Posterior vena cava (tissue), 2 donors: ENCODE measurements at places on chromosomes 4 and X.
A peak's percentile ranks its signal among the peaks of the same experiment; 100 is the strongest.

GRCh38 chr4:1009542-1010394 is 1.7 kb upstream of the FGFRL1 start:
- DNase-seq, result peak; percentile 90

DNA sequence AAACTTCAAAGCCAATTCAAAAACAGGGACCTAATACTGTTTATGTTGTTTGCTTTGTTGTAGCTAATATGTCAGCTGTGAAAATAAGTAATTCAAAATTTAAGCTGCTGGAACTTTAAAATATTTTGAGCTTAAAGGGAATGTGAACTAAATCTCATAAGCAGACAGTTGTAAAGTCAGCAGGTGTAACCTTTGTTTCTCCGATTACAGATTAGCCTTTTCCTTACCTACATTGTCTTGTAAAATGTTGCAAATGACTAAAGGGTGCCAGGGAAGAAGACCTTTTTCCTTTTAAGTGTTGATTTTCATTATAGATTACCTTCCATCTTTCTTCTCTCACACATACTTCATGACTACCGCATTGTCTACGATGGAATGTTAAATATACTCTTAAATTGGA is 405.1 kb downstream of the KCNIP4 start:
- DNase-seq, result no peak

DNA sequence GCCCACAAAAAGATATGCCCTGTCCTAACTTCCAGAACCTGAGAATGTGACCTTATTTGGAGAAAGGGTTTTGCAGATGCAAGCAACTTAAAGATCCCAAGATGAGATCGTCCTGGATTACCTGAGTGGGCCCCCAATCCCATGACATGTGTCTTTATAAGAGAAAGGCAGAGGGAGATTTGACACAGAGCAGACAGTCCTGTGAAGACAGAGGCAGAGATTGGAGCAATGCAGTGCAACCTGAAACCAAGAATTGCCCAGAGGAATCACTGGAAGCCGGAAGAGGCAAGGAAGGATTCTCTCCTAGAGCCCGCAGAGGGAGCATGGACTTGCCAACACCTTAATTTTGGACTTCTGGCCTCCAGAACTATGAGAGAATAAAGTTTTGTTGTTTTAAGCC is 171.5 kb downstream of the SMIM20 start:
- DNase-seq, result no peak

DNA sequence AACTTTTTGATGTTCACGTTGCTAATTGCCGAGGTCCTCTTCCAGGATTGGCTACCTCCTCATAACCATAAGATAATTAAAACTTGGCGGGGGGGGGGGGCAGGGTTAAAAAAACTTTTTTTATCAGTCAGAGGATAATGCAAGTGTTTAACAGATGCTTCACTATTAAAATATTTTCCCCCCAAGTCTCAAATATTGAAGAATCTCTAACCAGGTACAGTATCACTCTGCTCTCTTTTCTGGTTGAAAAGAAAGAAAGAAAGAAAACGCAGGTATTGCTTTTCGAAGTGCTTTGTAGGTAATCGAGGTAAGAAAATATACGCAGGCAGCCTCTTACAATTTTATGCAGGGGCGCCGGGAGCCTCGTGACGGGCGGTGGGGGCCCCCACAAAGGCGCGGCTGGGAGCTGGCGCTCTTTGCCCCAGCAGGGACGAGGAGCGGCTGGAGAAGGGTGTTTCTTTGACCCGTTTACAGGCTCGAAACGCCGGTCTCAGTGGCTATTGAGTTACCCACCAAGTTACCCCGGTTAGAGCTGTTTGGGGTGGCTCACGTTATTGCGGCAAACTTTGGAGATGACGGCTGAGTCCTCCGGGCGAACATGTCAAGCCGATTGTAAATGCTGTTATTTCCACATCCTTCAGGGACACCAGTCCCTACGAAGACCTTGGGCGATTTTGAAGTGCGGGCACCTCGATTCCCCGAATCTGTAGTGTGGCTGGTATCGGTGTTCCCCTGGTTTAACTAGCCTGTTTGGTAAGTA is 477 bp upstream of the HAND2 start:
- no peak for DNase-seq

DNA sequence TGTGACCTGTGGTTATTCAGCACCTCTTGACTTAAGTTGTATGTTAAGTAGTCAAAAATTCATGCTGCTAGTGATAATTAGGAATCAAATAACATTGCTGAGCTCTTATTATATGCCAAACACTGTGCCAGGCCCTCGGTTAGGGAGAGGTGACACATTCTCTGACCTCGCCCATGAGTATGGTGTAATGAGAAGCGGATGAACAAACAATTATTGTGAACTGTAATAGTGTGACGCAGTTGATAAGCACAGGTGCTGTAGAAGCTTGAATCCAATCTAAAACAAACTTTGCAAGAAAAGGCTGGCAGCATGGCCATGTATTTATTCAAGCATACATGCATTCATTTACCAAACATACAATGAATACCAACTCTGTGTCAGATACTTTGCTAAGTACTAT is 303.5 kb upstream of the HS3ST1 start:
- DNase-seq, result no peak

DNA sequence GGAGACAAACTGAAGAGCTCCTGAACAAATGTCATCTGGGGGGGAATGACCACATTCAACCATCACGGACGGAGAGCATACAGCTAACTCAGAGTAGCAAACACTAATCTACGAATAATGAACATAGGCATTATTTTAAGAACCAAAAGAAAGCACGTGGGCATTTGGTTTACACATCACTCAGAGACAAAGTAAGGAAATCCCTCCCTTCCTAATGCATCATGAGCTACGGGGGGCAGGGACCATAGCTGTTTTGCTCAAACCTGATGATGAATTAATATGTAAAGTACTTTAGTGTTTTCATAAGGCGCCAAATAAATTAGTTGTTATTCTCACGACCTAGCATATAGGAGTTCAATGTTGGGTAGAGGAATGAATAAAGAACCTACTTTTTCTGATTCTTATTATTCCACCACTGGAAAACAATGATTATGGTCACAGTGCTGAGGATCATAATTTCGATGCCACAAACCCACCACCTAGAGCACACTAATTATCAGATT is 11.7 kb upstream of the TMEM156 start:
- no peak for DNase-seq

DNA sequence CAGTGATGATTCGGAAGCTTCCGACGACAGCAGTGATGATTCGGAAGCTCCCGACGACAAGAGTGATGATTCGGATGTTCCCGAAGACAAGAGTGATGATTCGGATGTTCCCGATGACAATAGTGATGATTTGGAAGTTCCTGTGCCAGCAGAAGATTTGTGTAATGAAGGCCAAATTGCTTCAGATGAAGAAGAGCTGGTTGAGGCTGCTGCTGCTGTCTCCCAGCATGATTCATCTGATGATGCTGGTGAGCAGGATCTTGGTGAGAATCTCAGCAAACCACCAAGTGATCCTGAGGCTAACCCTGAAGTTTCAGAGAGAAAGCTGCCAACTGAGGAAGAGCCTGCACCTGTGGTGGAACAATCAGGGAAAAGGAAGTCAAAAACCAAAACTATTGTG is 14.2 kb downstream of the CXCR3 start:
- DNase-seq, result peak; percentile 20

GRCh38 chr4:8586671-8587468 is 5.7 kb upstream of the CPZ start:
- DNase-seq, result peak; percentile 73

DNA sequence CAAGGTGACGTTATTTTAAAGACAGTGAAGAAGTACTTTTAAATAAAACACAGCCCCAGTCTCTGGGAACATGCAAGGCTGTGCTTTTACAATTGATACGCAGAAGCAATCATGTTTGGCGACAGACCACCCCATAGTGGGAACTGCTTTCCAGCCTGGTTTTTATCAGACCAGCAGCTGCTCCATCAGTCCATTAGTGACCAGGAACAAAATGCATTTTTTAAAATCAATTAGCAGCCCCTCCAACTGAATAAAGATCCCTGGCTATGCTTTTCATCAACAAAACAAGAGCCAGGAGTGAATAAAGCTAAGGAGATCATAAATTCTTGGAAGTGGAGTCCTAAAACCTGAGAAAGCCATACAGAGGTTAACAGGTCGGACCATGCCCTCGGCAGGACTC is 153.0 kb upstream of the TENM3 start:
- DNase-seq, result no peak

GRCh38 chr4:38678078-38678477 is 14.1 kb downstream of the KLF3 start:
- DNase-seq, result no peak

DNA sequence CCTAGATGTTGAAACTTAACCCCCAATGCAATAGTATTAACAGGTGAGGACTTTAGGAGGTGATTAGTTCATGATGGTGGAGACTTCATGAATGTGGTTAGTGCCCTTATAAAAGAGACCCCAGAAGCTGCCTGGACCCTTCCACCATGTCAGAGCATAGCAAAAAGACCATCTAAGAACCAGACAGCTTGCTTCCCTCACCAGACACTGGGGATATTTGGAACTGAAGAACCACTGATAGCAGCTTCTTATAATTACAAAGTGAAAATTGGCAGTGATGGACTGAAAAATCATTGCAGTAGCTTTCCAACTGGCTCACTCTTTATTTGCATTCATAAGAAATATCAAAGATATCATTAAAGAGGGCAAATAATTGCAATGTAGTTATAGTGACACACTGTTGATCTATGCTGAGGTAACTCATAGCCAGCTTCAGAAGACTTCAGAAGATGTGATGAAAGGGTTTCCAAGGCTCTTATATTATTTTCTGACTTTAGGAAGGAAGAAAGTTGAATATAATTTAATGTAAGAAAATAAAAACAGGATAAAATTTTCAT is 5.8 kb downstream of the RASSF6 start:
- DNase-seq, result no peak

GRCh38 chr4:75229806-75230570 is 284.2 kb downstream of the RCHY1 start:
- DNase-seq, result no peak

DNA sequence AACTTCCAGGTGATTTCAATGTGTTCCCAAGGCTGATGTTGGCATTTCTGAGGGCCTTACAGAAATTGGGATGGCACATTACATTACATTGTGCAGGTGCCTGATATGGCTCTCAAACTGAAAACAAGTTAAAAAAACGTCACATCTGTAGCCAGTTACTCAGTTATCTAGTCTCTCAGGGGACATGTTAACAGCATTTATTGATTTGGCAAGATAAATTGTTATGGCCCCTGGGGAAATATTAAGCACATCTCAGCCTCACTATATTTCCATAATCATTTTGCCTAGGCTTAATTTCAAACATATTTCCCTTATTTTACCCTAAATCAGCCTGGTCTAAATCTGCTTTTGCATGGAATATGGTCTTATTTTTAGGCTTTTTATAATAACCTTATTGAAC is 290.0 kb downstream of the IL15 start:
- DNase-seq, result no peak

DNA sequence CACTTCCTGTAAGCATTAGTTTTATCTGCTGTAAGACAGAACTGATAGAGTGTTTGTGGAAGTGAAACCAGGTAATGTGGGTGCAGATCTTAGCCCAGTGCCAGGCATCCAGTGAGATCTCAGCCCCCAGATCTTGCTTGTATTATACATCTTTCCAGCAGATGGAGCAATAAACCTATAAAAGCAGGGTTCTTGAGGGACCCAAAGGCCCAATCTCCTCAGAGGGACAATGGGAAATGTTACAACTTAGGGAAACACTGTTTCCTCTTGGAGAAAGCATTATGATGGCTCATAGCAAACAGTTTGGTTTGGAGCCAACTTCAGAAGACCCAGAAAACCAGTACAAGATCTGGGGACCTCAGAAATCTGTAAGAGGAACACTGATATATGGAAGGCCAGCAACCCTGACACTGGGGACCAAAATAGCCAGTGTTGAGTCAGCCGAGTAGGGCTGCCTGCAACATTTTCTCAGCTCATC is 206.3 kb downstream of the SLC7A11 start:
- DNase-seq, result peak; percentile 25

- DNase-seq, result peak; percentile 78
These were observed 216.1 kb upstream of the PSAPL1 start for GRCh38 chr4:7650606-7651385.

DNA sequence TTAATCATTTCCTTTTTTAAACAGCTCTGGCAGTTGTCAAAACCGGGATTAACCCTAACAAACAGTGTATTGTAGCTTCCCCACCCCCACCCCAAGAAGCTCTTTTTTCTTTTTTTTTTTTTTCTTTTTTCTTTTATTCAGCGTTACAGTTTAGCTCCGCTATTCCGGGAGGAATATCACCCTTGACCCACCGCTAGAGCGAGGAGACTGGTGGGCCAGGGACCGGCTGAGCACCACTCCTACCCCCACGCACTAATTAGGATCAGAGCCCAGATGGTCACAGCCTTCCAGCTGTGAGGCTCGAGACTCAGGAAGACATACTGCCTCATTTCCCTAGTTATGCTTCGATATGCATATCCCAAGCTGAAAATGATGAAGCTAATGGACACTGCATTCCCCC is 2.0 kb downstream of the PARM1 start:
- DNase-seq, result no peak

DNA sequence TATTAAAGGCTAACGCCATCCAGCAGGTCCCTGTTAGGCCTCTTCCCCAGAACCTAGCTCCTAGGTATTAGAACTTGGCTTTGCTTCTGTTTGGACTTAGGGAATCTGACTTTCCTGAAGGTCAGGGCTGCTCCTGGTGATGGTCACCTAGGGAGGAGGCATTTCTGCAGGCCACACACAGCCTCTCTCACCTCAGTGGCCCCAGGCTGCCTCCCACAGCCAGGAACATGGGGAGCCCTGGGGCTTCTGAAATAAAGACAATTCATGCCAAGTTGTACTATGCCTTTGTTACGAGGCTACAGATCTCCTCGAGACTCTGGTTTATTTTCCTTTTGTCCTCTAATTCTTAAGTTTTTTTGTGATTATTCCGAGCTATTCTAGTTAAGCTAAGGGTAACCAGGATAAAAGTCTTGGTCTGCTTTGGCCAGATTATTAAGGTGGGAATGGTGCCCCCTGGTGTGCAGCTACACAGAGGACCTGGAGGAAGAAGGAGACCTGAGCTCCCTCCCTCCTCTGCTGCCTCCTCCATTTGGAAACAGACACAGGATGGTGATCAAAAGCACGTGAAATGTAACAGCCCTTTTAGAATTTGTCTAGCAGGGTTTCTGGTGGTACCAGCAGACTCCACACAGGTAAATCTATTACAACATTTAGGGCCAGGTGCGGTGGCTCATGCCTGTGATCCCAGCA is 131.0 kb downstream of the DCLK2 start:
- DNase-seq, result peak; percentile 86

DNA sequence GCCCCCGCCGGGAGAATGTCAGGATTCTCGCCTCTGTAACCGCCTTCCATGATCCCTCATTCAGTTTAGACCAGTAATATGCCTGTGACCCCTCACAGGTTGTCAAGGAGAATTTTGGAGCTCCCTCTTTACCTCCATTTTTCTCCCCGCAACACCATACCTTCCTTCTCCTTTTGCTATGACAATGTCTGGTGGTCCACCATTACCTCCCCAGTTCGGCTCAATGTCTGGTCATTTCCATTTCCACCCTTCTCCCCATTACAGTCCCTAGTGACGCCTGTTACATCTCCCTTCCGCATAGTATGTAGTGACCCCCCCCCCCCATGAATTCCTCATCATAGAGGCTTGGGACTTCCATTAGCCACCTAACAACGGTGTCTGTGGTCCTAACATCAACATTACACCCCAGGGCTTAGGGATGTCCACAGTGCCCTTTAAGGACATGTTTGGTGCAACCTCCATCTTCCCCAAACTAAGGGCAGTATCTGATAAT is 700 bp downstream of the ARAF start:
- DNase-seq, result peak; percentile 0

GRCh38 chrX:136967966-136968365 is 65.8 kb downstream of the GPR101 start:
- DNase-seq, result no peak
